ENCODE measurements at places on chromosomes 12 and 14. TPM values are rescaled to one million over a fixed set of nuclear protein-coding genes. Genes with fewer than 3 reads are reported as not detected.

SLC6A15 gene
- polyA plus RNA-seq, result not detected

SERPINA5 gene
- polyA plus RNA-seq, result not detected

HOXC13 gene
- polyA plus RNA-seq, result not detected

FOXG1 gene
- polyA plus RNA-seq, result not detected

LYZ gene
- 13,865 TPM for polyA plus RNA-seq

- H3K27ac ChIP-seq, result no peak within 1 kb of the TSS
- no peak for DNase-seq
- peaks cover 60% of the 10 kb centered on the region for H3K27me3 ChIP-seq
- H3K4me3 ChIP-seq, result peak within 1 kb of the TSS; percentile 72
- H3K36me3 ChIP-seq, result no peaks in the 10 kb centered on the region
Measured at GRCh38 chr14:70188659-70189455, at the start of gene SLC8A3. SLC8A3 (minus strand) TSS chr14:70188951; CDS start chr14:70168422, 20,529 bp downstream.

GRCh38 chr14:55946231-55946630 is 172.0 kb upstream of the PELI2 start:
- H3K36me3 ChIP-seq, result no peaks in the 10 kb centered on the region
- H3K4me3 ChIP-seq, result no peak overlapping the region

- peak; percentile 69 for DNase-seq
- H3K36me3 ChIP-seq, result no peaks in the 10 kb centered on the region
- peak overlapping the region; percentile 48 for H3K27ac ChIP-seq
- no peaks in the 10 kb centered on the region for H3K27me3 ChIP-seq
- H3K4me3 ChIP-seq, result no peak overlapping the region
Measured at GRCh38 chr12:10741845-10742244, 18.7 kb upstream of the YBX3 start.

DNA sequence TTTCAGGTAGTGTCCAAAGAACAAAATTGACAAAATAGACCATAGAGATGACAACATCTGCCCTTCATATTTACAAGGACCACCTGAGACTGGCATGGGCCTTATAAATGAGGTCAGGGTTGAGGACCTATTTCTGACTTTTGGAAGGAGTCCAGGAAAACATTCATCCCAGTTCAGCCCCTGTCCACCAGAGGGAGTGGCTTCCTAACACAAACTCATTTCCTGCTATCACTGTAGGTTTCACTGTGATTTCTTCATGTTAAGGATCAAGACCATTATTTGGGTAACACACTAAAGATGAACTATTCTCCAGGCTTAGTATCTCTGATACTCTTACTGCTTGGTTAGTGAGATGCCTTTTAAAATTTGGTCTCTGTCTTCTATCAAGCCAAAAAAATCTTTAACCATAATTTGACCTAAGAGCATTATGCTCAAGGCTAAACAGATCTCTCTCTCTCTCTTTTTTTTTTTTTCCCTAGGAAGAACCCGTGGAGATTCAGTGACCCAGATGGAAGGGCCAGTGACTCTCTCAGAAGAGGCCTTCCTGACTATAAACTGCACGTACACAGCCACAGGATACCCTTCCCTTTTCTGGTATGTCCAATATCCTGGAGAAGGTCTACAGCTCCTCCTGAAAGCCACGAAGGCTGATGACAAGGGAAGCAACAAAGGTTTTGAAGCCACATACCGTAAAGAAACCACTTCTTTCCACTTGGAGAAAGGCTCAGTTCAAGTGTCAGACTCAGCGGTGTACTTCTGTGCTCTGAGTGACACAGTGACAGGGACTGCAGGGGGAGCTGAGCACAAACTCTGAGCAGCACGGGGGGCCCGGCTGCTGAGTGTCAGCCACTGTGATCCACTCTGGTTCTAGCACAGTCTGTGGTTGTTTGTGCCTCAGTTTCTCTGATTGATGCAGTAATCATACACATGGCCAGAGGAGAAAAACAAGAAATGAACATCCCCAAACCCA is 267.6 kb upstream of the OR4E1 start:
- H3K27ac ChIP-seq, result no peak overlapping the region
- no peaks in the 10 kb centered on the region for H3K27me3 ChIP-seq
- H3K36me3 ChIP-seq, result no peaks in the 10 kb centered on the region
- H3K4me1 ChIP-seq, result no peaks in the 10 kb centered on the region
- H3K4me3 ChIP-seq, result no peak overlapping the region

- H3K27ac ChIP-seq, result no peak overlapping the region
- no peaks in the 10 kb centered on the region for H3K36me3 ChIP-seq
- DNase-seq, result peak; percentile 43
- H3K27me3 ChIP-seq, result no peaks in the 10 kb centered on the region
- no peaks in the 10 kb centered on the region for H3K4me1 ChIP-seq
Measured at GRCh38 chr12:32027684-32028365, 68.6 kb downstream of the RESF1 start.

DNA sequence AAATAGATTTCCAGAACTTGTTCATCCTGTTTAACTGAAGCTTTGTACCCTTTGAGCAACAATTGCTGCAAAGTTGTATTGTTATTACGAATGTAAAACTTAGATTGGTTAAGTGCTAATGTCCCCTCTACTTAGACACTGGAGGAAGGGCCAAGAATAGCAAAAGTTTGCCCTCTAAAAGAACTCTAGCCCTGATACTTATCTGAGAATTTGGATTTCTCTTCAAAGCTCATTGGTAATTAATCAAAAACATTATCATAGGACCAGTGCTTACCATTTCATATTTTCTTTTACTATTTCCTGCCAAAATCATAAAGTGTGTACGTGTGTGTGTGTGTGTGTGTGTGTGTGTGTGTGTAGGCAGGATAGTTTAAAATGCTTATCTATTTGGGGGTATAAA is 58.2 kb downstream of the LMNTD1 start:
- H3K4me1 ChIP-seq, result no peaks in the 10 kb centered on the region
- H3K27ac ChIP-seq, result no peak overlapping the region
- no peak for DNase-seq
- H3K36me3 ChIP-seq, result no peaks in the 10 kb centered on the region
- no peak overlapping the region for H3K4me3 ChIP-seq
- H3K27me3 ChIP-seq, result no peaks in the 10 kb centered on the region

- H3K27me3 ChIP-seq, result no peaks in the 10 kb centered on the region
- H3K27ac ChIP-seq, result no peak overlapping the region
- H3K4me1 ChIP-seq, result peaks cover 18% of the 10 kb centered on the region
- DNase-seq, result peak; percentile 61
- no peak overlapping the region for H3K4me3 ChIP-seq
Measured at GRCh38 chr14:24013654-24014514, 25.2 kb downstream of the DHRS4L2 start.

DNA sequence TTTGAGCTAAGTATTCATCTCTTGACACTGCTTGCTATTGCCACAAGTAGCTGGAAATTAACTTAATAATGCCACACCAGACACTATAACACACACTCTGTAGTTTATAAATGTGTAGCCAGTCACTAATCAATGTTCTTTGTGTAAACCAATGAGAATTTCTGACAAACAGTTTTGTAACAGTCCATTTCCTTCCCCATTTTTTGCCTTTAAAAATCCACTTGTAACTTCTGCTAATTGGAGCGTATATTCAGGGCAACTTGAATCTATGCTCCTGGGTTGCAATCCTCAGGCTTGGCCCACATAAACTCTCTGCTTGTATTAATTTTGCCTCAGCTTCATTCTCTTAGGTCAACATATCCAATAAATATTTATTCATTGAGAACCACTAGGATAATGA is 125.0 kb upstream of the DHRS4 start:
- peak overlapping the region; percentile 68 for H3K27ac ChIP-seq
- peaks cover 54% of the 10 kb centered on the region for H3K4me1 ChIP-seq
- peak; percentile 74 for DNase-seq
- peak overlapping the region; percentile 24 for H3K4me3 ChIP-seq
- no peaks in the 10 kb centered on the region for H3K27me3 ChIP-seq
- no peaks in the 10 kb centered on the region for H3K36me3 ChIP-seq

DNA sequence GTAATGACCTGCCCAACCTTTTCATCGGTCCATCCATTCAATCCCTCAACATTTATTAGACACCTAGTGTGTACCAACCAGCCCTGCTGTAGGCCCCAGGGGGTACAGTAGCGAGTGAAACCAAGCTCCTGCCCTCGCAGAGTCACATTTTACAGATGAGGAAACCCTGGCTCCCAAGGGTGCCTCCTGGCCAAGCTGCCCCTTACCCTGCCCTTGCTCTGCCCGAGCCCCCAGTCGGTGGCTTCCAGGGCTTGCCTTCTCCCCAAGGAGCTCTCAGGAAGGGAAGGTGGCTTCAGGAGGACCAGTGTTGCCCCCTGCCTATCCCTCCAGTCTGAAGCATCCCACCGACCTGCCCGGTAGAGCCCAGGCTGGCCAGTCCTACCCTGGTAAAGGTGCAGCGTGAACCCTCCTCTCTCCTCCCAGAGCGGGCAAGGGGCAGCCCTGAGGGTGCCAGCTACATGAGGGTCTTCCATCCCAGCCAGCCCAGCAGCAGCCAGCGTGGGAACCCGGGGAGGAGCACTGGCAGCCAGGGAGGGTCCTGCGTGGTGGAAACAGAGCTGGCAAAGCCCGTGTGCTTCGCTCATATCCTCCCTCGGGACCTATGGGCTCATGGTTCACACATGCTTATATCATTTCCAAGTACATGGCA is 670 bp upstream of the BEGAIN start:
- peaks cover 49% of the 10 kb centered on the region for H3K27me3 ChIP-seq
- H3K4me1 ChIP-seq, result peaks cover 10% of the 10 kb centered on the region
- H3K4me3 ChIP-seq, result no peak overlapping the region
